Naive thymus-derived CD8-positive, alpha-beta T cell (primary cell): ENCODE measurements at places on chromosomes 13 and 19.

DNA sequence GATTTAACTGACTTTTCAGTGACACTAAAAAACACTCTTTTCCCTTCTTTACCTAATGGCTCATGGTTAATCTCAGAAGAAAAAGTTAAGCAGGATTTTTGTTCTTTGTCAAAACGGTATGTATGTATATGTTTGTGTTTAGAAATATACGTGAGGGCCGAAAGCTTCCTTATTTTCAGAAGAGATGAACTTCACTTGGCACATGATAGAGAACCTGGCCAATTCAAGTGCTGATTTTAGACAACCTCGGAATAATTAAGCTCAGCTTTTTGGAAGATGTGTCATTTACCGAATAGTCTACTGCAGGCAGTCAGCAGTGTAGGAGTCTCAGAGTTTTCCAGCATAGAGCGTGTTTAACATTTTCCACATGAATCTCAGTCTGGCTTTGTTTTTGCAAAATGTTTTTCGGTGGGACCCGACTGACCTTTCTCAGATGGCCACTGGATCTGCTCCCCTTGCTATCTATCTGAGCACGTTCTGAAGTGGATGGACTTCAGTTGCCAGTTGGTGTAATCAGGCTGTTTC, 4.6 kb downstream of the RNASEH2B start:
- H3K4me3 ChIP-seq: no peak overlapping the region
- H3K27ac ChIP-seq: peak overlapping the region; percentile 97
- H3K36me3 ChIP-seq: peaks cover 11% of the 10 kb centered on the region
- no peak for DNase-seq
- H3K4me1 ChIP-seq: peaks cover 70% of the 10 kb centered on the region
- H3K27me3 ChIP-seq: no peaks in the 10 kb centered on the region

DNA sequence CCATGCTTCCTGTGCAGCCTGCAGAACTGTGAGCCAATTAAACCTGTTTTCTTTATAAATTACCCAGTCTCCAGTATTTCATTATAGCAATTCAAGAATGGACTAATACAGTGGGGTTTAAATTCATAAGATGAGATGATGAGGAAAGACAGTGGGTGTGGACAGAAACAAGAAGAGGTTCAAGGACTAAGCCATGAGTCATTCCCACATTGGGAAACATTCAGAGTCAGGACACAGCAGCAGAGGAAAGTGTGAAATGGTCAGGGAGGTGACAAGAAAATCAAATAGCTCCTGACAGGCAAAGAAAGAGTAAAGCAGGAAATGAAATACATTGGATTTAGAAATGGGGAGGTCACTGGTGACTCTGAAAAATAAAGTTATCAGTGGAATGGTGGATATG, 9.1 kb downstream of the ZNF841 start:
- no peak for DNase-seq
- H3K27me3 ChIP-seq: no peaks in the 10 kb centered on the region
- H3K36me3 ChIP-seq: peaks cover 98% of the 10 kb centered on the region
- H3K4me3 ChIP-seq: no peak overlapping the region
- peaks cover 4% of the 10 kb centered on the region for H3K4me1 ChIP-seq

GRCh38 chr13:106804991-106805390, 237.1 kb upstream of the ARGLU1 start:
- H3K4me1 ChIP-seq: no peaks in the 10 kb centered on the region
- DNase-seq: no peak
- H3K27ac ChIP-seq: no peak overlapping the region
- H3K4me3 ChIP-seq: no peak overlapping the region
- no peaks in the 10 kb centered on the region for H3K36me3 ChIP-seq

DNA sequence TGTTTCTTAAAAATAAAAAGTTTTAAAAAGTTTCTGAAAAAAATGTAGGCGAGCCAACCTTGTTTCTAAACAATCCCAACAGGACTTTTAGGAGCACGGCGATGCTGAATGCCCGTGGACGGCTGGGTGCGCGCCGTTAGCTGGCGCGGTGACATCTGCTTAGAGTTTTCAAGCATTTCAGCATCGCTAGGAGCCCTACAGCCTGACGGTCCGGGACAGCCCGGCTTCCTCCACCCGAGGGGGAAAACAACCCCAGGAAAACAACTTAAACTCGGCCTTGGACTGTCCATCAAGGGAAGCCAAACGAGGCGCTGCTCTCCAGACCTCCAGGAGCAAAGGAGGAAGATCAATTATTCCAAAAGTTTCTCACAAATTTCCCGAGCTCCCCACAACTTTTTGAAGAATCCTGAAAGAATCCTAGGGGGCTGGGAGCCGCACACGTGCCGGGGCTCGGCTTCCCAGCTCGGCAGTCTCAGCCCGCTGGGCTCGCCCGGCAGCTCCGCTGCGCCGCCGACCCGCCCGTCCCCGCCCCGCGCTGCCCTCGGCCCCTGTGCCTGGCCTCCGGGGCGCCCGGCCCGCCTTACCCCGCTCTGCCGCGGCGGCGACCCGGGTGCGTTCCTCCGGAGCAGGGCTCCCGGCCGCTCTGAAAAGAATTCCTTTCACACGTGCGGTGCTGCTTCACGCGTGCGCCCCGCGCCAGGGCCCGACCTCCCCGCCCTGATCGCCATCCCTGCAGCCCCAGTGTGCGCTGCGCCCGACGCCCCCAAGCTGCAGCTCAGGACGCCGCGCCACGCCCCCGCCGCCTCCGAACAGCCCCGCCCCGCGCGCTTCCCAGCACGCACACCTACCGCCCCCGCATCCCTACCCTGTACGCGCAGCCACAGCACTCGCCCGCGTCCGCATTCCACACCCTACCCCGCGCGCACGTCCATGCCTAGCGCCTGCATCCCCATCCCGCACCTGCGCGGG, at the start of gene GJA3:
GJA3 (minus strand) TSS at position 747 of the 969 bp plus-strand sequence. CDS start 17,764 bp downstream, outside the sequence.
- H3K4me3 ChIP-seq: peak within 1 kb of the TSS; percentile 91
- peak within 1 kb of the TSS; percentile 81 for H3K27ac ChIP-seq
- H3K4me1 ChIP-seq: peaks cover 9% of the 10 kb centered on the region
- H3K27me3 ChIP-seq: peaks cover under 1% of the 10 kb centered on the region
- peak; percentile 40 for DNase-seq

DNA sequence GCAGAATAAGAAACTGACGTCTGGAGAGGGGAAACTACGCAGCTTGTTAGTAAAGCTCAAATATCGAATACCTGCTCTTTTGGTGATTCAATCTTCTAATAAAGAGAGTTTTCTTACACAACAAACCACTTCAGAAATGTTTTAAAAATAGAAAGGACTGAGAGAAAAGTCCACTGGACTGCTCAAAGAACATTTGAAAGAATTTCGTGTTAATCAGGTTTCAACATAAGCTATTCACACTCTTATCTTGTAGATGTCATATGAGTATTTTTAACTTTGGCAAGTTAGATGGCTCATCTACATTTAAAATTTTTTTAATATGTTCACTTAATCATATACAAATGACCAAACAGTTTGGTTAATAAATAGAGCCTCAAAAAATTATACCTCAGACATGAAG, 95.6 kb upstream of the FAM216B start:
- no peak overlapping the region for H3K4me3 ChIP-seq
- H3K4me1 ChIP-seq: no peaks in the 10 kb centered on the region
- no peaks in the 10 kb centered on the region for H3K36me3 ChIP-seq
- no peak overlapping the region for H3K27ac ChIP-seq

DNA sequence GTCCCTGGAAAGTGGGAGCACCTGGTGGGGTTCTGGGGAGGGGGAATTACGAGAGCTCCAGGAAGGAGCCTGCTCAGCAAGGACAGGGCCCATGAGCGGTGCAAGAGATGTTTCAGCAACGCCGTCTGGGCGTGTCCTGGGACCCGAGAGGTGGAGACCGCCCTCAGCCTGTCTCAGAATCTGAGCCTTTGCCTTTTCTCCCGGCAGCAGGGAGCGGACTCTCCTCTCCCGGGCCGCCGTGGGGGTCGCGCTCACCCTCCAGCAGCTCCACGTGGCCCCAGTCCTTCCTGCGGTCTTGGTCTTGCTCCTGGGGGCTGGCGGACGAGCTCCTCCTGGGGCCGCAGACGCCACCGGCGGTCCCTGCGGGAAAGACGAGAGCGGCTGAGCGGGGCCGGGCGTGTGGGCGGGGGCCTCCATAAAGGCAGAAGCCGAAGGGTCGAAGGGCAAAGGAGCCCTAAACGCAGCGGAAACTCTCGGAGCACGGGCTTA, 714 bp downstream of the POLRMT start:
- H3K27me3 ChIP-seq: no peaks in the 10 kb centered on the region
- H3K4me1 ChIP-seq: peaks cover 36% of the 10 kb centered on the region
- peaks cover 6% of the 10 kb centered on the region for H3K36me3 ChIP-seq
- peak overlapping the region; percentile 96 for H3K4me3 ChIP-seq

- no peak for DNase-seq
- no peaks in the 10 kb centered on the region for H3K27me3 ChIP-seq
- no peaks in the 10 kb centered on the region for H3K4me1 ChIP-seq
These were observed 330.3 kb upstream of the MIR17HG start for GRCh38 chr13:91017031-91017668.

DNA sequence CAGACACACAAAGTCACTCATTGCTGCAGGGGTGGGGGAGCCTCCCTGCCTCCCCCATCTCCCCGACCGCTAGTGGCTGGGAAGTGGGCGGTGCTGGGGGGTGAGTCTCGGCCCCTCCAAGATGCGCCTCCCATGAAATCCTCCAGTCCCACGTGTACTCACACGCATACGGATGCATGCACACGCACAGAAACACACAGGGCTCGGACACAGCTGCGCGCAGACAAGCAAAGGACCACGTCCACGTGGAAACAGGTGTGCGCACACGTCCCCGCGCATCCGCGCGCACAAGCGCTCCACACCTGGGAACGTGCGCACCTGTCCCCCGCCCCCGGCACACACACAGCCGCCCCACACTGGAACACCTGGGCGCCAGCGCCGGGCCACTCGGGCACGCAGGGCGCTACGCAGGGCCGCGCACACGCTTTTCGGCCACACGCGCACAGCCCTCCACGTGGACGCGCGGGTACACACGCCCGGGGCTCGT, 687 bp downstream of the MATK start:
- H3K27ac ChIP-seq: no peak overlapping the region
- peak overlapping the region; percentile 81 for H3K4me3 ChIP-seq
- H3K36me3 ChIP-seq: peaks cover 10% of the 10 kb centered on the region
- peaks cover 27% of the 10 kb centered on the region for H3K4me1 ChIP-seq
- H3K27me3 ChIP-seq: no peaks in the 10 kb centered on the region
- peak; percentile 31 for DNase-seq

- peaks cover 8% of the 10 kb centered on the region for H3K27me3 ChIP-seq
- H3K4me1 ChIP-seq: no peaks in the 10 kb centered on the region
- peaks cover 5% of the 10 kb centered on the region for H3K36me3 ChIP-seq
These were observed 47.7 kb downstream of the KCNC3 start for GRCh38 chr19:50281491-50281890.

- no peak overlapping the region for H3K4me3 ChIP-seq
- no peaks in the 10 kb centered on the region for H3K36me3 ChIP-seq
- no peak for DNase-seq
- no peaks in the 10 kb centered on the region for H3K27me3 ChIP-seq
These were observed 4.9 kb downstream of the ZNF333 start for GRCh38 chr19:14694641-14695266.

GRCh38 chr13:98216135-98216565, 39.1 kb upstream of the RNF113B start:
- H3K4me3 ChIP-seq: no peak overlapping the region
- no peak for DNase-seq
- no peak overlapping the region for H3K27ac ChIP-seq
- no peaks in the 10 kb centered on the region for H3K4me1 ChIP-seq

DNA sequence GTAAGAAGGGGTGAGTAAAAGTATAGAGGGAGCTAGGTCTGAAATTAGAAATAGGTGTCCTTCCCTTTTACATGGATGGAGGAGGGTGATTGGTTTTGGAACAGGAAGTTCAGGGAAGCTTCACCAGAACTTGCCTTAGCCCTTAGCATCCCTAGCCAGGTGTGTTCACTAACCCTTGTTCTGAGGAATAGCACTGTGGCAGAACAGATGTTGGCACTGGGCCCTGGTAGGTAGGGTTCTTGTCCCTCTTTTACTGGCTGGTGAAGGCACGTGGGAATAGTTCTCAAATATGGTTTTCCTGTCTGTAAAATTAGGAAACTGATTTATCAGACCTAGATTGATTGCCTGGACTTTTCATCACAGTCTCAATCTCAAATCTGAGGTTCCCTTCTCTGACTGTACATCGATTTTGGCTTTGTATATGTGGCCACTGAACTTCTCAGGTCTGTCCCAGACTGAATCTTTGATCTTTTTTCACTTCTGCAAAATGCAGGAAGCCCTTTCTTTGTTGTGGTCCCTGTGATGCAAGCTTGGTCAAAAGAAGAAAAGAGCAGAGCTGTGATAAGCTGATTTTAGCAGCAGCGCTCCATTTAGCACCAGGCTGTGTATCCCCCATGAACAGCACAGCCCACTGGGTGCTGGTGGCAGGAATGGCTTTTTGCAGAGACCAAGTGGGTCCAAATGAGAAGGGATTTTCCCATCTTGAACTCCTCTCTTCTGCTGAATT, 86.2 kb upstream of the HTR2A start:
- H3K4me3 ChIP-seq: no peak overlapping the region
- DNase-seq: no peak
- peaks cover 12% of the 10 kb centered on the region for H3K4me1 ChIP-seq
- H3K27ac ChIP-seq: no peak overlapping the region
- peaks cover 1% of the 10 kb centered on the region for H3K27me3 ChIP-seq

DNA sequence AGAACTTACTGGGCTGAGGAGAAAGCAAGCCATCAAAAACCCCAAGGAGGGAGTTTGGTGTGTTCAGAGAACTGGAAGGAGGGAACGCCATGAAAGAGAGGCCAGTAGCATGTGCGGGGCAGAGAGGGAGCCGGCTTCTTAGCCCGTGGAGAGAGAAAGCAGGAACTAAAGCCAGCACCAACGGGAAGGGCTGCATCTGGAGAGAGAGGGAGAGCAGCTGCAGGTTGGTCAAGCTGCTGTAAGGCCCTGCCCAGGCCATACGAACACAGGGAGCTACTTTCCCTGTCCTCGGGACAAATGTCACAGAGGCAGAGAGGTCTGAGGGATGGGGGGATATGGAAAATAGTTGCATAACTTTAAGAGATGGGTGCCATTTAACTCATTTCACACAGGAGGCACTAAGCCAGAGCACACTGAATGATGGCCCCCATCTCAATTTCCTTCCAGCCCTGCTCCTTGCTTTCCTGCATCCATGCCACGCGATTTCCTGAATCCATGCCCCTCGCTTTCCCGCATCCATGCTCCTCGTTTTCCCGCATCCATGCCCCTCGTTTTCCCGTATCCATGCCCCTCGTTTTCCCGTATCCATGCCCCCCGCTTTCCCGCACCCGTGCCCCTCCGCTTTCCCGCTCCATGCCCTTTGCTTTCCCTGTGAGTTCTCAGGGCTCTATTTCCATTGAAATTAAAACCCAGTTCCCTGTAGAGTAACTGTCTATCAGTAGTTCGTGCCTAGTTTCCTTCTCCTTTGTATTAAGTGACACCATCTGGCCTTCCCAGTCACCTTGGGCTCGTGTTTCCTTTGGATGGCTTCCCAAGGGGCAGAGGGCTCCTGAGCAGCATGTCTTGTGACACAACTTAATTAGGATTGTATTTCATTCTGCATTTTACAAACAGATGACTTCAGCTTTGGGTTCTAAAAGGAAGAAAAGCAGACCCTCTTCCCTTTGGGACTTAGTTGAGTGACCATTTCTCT, 31.5 kb upstream of the TPT1 start:
- H3K27me3 ChIP-seq: no peaks in the 10 kb centered on the region
- DNase-seq: no peak
- H3K4me1 ChIP-seq: peaks cover 16% of the 10 kb centered on the region
- no peak overlapping the region for H3K27ac ChIP-seq

- H3K36me3 ChIP-seq: peaks cover 31% of the 10 kb centered on the region
- H3K4me3 ChIP-seq: no peak overlapping the region
- H3K4me1 ChIP-seq: no peaks in the 10 kb centered on the region
- H3K27ac ChIP-seq: no peak overlapping the region
These were observed 124.1 kb downstream of the PCCA start for GRCh38 chr13:100212904-100213553.

GRCh38 chr13:51935326-51936171, 73.8 kb downstream of the CCDC70 start:
- H3K27me3 ChIP-seq: peaks cover 1% of the 10 kb centered on the region
- peaks cover 1% of the 10 kb centered on the region for H3K4me1 ChIP-seq
- DNase-seq: no peak
- no peak overlapping the region for H3K27ac ChIP-seq
- H3K36me3 ChIP-seq: no peaks in the 10 kb centered on the region
